Islet precursor cell (in vitro differentiated cells): ENCODE measurements at places on chromosomes 5 and 9.

- DNase-seq: peak; percentile 91
These were observed at the start of gene FAXDC2 for GRCh38 chr5:154850255-154851062. Gene FAXDC2 (minus strand): TSS chr5:154850603. CDS start chr5:154838178, 12,425 bp downstream.

DNA sequence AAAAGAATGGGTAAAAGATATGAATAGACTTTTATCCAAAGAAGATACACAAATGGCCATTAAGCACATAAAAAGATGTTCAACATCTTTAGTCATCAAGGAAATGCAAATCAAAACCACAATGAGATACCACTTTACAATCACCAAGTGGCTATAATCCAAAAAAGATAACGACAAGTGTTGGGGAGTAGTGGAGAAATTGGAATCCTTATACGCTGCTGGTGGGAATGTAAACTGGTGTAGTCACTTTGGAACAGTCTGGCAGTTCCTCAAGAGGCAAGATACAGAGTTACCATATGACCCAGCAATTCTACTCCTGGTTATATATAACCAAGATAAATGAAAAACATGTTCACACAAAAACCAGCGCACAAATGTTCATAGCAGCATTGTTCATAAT is 234.9 kb downstream of the SPATA31D1 start:
- no peak for DNase-seq

DNA sequence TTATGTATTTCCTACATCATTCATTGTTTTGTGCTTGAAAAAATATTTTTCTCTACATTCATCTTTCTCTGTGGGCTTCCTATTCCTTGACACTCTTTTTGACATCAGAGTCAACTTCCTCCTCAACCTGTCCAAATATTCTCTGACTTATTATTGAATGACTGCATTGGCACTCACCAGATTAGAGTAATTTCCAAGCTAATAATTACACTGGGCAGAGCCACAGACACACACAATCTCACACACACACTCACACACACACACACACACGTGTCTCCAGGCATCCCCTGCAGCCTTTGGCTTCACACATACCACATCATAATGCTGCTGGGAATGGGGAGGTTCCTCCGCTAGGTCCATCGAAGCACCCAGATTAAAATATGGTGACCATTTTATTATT is 184.5 kb downstream of the SYK start:
- no peak for DNase-seq

- no peak for DNase-seq
These were observed 372.3 kb upstream of the CDH18 start for GRCh38 chr5:20360263-20360662.

GRCh38 chr5:170501361-170501760 is 2.5 kb upstream of the KCNIP1 start:
- no peak for DNase-seq

DNA sequence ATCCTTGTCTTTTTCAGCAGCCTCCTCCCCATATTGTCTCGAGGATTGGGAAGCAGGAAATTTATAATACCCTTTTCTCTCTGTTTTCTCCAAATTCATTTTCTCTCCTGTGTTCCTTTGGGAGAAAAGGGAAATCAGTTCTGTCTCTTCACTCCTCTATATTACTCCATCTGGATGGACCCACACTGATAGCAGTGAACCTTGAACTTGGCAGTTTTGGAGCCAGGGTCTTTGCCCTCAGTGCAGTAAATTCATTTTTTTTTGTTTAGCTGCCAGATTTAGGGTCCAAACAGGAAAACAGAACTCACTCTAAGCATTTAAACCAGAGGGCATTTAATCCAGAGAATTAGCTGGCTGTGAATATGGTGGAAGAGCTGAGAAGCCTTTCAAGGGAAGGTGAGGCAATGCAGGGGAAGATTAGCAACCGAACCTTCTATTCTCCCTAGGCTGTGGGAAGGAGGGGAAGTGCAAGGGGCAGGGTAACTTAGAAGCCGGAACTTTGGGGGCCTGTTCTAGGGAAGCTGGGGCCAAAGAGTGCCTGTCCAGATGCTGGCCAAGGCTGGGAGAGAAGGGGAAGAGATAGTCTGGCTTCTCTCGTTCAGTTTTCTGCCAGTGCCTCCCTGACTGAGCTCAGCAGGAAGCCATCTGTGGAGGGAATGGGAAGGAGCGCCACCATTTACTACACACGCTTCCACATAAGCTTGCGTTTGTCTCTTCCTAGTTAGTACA is 16.3 kb upstream of the NPR2 start:
- DNase-seq: no peak

GRCh38 chr9:85268131-85268530 is 473.6 kb downstream of the AGTPBP1 start:
- DNase-seq: no peak

DNA sequence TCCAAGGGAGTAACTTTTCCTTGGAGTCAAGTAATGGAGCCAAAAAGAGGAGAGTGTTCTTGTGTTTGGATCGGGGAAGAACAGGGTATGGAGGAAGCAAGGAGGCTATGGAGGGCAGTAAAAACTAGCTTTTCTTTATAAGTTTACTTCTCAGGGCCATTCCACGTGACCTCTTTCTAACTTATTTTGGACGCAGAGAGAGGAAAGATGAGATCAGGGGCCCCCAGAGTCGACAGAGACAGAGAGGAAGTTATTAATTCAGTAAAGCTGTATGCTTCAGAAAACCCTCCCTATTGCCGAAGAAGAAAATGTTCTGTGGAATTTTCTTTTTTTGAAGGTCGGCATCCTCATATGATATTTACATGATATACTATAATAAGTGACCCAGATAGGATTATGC is 233.8 kb upstream of the MPDZ start:
- no peak for DNase-seq
